Brain microvascular endothelial cell (primary cell): ENCODE measurements at places on chromosomes 13 and 19.

- no peak for DNase-seq
Observed at GRCh38 chr13:33292712-33293111, 7.2 kb upstream of the STARD13 start.

GRCh38 chr19:55495646-55496349 lies 7.6 kb downstream of the SSC5D start:
- DNase-seq: no peak

DNA sequence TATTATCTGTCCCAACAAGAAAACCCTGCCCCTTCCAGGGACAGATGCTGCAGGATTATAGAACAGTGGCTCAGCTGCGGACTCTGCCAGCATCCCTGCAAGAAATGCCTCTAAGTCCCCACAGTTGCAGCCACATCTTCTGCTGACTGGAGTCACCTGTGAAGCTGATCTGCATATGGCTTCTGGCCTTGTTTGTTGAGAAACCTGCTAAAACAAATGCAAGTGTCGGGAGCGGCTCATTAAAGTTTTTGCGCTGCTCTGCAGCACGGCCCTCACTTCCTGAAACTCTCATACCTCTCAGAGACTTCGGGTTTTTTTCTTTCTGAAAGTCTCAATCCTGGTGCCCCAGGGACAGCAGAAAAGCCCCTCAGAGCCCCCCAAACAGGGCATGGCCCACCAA lies 725.0 kb downstream of the UQCRFS1 start:
- no peak for DNase-seq

- no peak for DNase-seq
Observed at GRCh38 chr13:50153401-50153800, 138.2 kb downstream of the KCNRG start.

DNA sequence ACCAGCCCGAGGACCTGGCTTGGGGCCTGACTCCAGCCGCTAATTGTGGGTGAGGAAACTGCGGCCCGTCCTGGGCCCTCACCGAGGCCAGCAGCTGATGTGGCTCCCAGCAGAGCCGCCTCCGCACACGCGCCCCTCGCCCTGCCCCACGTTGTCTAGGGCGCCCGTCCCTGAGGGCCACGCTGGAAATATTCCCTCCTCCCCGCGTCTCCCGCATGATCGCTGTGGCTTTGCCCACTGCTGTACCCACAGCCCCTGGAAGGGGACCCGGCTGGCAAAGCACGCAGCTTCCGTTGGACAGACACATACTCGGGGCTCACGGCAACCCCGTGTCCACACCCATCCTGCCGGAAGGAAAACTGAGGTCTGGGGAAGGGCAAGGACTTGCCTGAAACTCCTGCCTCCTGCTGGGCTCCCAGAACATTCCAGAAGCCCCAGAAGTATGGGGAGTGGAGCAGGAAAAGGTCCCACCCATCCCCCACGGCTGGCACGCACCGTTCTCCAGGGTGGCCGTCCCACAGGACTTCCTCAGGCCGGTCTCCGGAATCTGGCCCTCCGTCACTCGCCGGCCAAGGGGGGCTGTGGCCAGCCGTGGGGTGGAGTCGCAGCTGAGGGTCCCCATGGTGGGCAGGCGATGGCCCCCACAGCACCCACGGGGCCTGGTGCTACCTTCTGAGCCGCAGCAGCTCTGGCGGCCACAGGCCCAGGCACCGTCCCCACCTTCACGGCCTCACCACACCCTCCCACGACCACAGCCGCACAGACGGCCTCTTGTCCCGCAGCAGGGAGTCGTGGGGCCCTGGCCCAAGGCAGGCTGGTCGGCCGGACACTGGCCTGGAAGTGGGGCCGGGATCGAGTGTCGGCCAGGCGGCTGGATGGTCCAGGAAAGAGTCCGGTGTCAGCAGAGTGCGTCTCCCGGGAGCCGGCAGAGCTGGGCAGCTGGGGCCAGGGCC lies 13.6 kb upstream of the SHC2 start:
- DNase-seq: no peak

GRCh38 chr13:76720821-76721220 lies 165.4 kb downstream of the KCTD12 start:
- DNase-seq: no peak

DNA sequence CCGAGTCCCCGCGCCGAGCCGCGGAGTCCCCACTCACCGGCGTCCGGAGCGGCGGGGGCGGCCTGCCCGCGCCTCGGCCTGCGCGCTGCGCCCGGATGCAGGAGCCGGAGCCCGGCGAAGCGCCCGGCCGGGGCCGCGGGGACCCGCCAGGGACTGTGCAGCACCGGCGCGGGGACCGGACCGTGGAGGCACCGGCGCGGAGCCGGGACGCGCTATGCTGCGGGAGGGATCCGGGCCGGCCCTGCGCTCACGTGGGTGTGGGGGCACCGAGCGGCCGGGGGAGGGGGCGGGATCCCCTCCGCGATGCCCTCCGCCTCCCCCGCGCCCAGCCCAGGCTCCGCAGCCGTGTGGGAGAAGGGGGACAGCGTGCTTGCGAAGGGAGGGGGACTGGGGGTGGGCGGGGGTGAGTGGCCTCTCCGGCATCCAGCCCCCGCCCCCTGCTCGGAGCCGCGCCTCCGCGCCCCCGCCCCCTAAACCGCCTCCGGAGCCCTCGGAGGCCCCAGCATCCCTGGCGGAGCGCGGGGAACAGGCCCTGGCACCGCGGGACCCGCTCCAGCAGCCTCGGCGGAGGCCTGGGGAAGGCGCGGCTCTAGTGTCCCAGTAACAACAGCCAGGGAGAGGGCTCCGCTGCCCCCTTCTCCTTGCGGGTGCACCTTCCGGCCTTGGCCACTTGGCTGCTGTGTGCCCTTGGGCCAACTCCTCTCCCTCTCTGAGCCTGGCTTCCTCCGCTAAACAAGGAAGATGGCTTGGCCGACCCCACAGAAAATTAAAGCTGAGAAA lies at the start of gene SLC1A6:
Gene SLC1A6, minus strand, starts transcription at position 389 of the 780 bp plus-strand sequence. CDS start 6,954 bp downstream, outside the sequence.
- DNase-seq: no peak
